ENCODE measurements at places on chromosomes 2 and 18.

- no peak for DNase-seq
Measured at GRCh38 chr2:170582751-170583463, 132.2 kb upstream of the SP5 start.

DNA sequence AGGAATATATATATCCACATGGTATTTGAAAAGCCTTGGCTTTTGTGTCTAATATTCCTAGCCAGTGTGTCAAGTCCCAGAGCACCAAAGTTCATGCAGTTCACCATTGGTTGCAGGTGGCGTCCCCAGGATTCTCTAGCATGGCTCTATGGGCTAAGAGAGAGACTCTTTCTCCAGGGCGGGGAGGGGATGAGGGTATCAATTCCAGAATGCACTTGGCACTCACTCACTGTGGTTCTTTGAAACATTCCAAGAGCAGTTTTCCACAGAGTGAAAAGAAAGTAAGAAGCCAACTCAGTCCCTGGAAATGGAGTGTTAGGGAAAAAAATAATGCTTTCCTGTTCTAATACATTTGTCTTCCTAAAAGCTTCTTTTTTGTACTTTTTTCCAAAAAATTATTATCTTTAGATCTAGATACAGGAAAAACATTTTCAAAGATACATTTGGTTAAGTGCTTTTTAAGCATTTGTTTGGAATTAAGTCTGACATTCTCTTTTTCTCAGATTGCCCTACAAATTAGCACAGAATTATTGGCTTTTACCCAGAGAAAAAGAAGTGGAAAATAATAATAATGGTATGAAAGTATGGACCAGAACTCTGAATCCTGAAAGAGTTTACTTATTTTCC is 239.9 kb downstream of the PAX3 start:
- DNase-seq = no peak

DNA sequence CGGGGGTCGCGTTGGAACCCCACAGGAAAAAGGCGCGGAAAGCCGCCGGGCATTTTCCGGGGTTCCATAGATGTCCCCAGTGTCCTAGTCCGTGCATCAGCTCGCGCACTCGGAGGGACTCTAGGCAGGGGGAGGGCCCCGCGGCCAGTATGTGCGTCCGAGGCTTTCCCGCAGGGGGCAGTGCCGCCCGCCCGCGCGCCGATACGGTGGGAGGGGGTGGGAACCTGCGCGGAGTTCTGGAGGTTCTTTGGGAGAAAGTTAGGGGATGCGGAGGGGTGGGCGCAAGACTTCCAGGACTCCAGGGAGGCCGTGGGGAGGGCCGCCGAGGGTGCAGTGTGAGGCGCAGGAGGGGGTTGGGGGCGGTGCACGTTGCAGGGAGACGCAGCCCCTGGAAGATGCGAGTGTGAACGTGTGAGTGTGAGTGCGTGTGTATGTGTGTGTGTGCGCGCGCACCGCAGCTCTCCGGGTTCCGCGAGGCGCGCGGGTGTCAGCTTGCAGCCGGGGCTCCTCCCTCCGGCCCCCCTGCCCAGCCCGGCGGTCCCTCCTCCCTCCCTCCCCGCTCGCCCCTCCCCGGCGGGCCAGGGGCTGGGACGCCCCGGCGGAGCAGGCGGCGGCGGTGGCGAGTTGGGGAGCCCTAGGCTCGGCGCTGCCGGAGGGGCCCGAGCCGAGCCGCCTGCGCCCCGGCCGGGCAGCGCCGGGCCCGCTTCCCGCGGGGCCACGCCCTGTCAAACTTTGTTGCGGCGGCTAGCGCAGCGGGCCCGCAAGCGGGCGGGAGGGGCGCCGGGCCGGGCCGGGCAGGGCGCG is at the start of gene TCF7L1:
TCF7L1 (plus strand) TSS at position 559 of the 804 bp plus-strand sequence. CDS start 293 bp downstream, outside the sequence.
- DNase-seq = peak; percentile 50

- DNase-seq = no peak
Measured at GRCh38 chr18:9417073-9417851, 58.1 kb upstream of the RALBP1 start.

DNA sequence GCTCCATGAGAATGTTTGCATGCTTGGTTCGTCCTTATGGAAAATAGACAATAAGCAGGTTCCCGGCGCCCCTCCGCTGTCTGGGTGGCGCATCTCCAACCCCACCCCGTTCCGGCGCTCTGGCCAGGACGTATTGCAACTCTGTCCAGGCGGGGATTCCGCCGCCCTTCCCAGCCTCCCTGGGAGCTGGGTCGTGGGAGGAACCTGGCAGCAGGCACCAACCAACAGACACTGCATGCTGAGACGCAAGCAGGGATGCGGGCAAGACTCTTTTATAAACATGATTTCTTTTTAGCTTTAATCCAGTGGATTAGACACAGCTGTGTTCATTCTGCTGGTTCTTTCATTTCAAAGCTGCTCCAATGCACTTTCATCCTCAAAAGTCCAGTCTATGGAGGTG is 240.2 kb downstream of the SH3BP4 start:
- DNase-seq = no peak

- no peak for DNase-seq
Measured at GRCh38 chr2:9488583-9489547, 14.5 kb downstream of the IAH1 start.

- no peak for DNase-seq
Measured at GRCh38 chr2:4140281-4140970, 437.1 kb downstream of the DCDC2C start.

DNA sequence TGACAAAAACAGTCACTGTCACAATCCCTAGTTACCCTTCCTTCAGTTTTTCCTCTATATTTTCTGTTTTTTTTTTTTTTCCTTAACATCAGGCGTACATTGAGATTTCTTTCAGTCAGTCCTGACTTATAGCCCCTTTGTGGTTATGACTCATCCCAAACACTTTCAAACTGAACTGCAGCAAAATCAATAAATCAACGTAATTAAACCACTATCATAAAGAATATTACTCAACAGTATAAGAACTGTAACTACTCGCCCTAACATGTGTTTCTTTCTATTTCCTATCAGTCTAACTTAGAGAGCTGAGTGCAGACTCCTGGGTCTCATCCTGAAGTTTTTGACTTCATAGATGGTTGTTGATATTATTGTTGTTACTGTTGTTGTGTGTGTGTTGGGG is 523.5 kb downstream of the LRRTM4 start:
- no peak for DNase-seq

DNA sequence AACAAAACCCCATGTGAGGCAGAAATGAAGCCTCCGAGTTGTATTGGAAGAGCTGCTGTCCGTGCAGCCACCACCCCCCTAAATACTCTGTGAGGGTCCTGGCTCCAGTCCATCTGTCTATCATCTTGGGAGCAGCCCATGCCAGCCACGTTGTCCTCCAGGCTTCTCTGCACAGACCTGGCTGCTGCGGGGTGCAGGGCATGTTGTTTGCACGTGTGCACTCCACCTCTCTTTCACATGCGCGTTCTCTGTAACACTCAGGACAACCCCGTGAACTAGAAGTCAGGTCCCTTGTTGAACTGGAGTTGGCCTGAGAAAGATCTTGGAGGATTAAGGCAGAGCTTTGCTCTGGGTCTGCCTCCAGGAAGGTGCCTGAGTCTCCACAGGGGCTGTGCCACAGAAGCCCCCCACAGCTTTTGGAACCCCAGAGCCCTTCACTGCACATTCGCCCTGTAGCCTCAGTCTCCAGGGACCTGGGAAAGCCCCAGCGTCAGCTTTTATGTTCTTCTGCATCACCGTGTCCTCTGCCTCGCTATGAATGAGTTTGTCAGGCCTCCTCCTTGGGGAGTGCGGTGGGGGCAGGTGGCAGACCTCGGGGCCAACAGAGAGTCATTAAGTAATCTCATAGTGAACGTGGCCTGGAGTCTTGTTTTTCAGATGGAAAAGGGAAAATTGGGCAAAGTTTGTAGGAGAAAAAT is 16.6 kb downstream of the RTP5 start:
- no peak for DNase-seq

DNA sequence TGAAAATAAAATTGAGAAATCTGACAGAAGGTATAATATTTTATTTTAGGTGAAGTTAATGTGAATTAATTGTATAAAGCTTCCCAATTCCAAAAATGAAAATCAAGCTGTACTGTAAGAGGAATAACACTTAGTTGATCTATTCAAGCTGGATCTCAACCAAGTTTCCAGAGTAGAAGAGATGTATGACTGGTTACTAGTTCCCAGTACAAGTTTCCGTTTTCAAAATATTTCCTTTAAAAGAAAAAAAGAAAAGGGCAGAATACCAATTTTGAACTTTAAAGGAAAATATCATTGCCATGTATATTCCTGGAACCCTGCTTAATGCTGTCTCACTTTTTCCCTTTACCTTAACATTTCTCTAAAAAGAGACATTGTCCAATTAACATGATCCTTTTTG is 308.5 kb downstream of the IRS1 start:
- no peak for DNase-seq
